NCI-H1417 (cell line): ENCODE measurements at places on chromosomes 7 and 10.

- no peak for DNase-seq
These were observed 520.1 kb downstream of the KCNMA1 start for GRCh38 chr10:77117501-77117900.

GRCh38 chr10:22489975-22490374 is 144.7 kb downstream of the SPAG6 start:
- DNase-seq, result no peak

GRCh38 chr7:105876964-105877601 is 684 bp upstream of the ATXN7L1 start:
- peak; percentile 82 for DNase-seq

- DNase-seq, result peak; percentile 77
These were observed 272.3 kb downstream of the TRIL start for GRCh38 chr7:28685644-28686417.

- DNase-seq, result no peak
These were observed 77.9 kb upstream of the HECW1 start for GRCh38 chr7:43034535-43035002.
